Aorta (tissue), 5 donors: ENCODE measurements at places on chromosomes 7 and 10.

DNA sequence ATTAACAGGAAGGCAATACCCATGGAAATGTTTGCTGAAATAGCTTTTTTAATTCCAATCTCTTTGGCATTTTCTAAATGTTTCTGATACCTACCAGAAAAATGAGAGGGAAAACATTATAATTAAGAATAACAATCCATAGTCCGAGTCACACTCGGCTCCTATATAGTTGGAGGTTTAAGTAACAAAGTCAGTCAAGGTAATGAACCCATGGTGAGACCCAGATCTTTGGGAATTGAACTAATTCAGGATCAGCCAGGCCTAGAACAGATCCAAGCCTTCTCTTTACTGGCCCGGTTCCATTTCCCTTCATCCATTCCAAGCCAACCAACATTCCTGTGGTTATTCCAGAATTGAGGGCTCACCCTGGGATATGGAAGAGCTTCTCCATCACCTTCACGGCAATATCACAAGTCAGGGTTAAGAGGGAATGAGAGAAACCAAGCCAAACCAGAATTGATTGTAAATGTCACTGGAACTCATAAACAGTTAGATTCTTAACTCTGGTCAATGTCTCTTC, 28.3 kb downstream of the ABCB4 start:
- no peak for DNase-seq

- no peak for DNase-seq
Observed at GRCh38 chr10:34236931-34237330, 578.2 kb downstream of the PARD3 start.

DNA sequence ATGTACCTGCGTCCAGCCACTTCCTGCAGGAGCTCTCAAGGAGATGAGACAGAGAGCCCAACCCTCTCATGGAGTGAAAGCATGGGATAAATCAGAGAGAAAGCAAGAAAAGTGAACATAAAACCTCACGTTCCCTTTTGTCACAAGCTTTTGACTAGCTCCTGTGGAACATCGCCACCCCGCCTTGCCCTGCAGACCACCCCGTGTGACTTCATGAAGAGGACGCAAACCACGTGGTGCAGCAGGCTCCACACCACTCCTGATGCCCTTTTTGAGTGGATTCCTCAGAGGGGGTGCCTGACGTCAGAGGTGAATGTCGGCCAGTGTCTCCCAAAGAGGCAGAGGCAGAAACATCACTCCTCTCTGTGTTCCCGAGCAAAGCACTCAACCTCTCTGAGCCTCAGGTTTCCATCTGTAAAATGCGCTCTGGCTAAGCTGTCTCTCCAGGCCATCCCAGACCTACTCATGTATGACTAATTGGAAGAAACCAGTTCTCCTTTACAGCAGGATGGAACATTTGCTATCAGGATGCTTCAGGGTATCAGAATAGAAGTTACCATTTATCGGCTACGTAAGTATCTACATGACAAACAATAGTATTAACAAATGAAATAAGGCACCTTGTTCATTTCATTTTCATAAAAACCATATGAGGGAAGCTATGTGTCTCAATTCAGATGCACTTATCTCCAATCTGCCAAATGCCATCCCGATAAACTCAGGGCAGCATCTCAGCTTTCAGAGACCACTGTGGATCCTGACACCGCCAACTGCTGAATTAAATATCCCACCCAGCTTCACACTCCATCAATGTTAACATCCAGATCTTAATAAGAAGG, 5.3 kb downstream of the ZNF488 start:
- no peak for DNase-seq

DNA sequence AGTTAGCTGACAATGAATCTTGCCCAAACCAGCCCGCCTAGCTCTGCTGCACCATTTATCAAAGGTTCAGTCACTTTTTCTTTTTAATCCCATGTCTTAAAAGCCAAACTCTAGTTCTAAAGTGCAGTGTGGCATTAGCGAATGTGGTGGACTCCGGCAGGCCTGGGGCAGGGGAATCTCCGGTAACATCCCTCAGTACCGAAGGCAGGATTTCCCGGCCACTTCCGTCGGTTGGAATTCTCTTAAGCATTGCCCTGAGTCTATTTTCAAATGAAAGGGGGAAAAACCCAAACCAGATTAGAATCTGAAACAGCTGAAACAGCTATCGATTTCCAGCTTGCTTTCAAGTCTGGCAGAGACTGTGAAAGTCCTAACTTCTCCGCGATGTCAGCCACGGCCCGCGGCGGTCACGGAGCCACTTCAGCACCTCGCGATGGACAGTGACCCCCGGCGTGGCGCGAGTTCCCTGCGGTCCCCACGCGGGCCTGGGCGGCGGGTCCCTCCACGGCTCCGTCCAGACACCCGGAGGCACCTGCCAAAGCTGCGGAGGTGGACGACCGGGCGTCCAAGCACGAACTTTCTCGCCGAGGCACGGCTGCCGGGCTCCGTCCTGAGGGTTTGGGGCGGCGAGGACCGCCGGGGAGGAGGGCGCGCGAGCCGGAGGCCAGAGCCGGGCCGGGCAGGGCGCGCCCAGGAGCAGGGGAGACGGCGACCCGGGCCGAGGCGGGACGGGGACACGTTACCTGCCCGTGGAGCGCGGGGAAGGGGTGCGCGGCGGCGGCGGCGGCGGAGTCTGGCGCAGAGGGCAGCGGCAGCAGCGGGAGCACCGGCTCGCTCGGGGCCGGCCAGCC, 745 bp downstream of the TCERG1L start:
- no peak for DNase-seq

DNA sequence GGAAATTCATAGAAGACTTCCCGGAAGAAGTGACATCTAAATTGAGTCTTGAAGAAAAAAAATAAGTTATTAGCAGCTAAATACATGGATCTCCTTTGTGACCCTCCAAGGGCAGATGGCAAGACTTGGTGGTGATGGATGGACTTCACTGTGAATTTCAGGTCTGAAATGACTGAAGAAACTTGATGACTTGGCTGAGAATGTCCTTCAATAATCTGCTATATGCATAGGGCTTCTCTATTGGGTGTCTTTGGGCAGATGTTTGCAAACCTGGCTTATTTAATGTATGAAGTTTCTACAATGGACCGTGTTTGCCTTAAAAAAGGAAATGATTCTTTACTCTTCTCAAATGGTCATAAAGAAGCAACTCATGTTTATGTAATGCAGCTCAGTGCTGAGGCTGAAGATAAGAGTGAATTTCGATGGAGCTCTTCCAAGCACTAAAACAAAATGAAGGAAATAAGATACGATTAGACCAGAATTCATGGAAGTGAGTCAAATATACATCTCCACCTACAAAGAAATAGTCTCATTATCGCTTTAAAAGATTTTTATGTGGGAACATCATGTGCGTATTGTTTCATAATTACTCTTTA, 116.6 kb upstream of the WDR11 start:
- no peak for DNase-seq

DNA sequence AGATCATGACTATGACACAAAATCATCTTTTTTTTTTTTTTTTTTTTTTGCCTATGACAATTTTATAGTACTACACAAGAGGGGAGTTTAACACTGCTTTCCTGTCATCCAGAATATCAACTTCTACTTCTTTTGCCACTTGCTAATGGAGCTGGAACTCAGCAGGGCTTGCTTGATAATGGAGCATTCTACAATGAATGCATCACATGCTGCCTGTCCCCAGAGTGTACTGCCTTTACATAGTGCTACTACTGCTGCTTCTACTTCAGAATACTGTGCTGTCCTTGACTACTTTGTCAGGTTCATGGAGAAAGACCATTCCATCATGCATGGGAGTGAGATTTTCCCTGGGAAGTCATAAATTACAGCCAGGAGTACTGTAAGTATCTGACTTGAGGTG, 338.6 kb upstream of the SEMA3A start:
- no peak for DNase-seq

DNA sequence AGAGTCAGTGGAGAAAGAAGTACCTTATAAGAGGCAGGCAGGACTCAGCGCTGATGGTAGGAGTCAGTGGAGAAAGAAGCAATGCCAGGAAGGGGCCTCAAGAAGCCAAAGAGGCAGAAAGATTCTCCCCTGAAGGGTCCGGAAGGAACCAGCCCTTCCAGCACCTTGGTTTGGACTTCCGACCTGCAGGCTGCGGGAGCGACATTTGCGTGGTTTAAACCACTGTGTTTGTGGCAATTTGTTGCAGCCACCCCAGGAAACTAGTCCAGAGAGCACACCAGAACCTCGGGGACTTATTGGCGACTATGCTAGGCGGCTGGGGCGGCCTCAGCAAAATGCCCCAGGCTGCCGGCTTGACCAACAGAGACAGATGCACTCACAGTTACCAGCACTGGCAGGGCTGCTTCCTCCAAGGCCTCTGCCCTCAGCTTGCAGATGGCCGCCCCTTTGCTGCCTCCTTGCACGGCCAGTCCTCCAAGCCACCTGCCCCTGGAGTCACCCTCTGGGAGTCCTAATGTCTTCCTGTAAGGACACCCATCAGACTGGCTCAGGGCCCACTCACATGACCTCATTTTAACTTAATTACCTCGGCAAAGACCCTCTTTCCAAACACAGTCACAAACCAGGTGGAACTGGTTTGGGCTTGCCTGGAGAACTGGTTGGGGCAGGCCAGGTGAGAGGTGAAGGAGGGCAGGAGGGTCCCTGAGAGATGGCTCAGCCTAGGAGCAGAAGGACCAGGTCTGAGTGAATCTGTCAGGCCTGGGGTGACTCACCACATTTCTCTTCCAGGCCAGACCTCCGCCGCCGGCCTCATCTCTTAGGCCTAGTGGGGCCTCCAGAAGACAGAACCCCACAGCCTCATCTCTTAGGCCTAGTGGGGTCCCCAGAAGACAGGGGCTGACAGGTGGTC, 26.1 kb downstream of the CALML3 start:
- DNase-seq = peak; percentile 43

DNA sequence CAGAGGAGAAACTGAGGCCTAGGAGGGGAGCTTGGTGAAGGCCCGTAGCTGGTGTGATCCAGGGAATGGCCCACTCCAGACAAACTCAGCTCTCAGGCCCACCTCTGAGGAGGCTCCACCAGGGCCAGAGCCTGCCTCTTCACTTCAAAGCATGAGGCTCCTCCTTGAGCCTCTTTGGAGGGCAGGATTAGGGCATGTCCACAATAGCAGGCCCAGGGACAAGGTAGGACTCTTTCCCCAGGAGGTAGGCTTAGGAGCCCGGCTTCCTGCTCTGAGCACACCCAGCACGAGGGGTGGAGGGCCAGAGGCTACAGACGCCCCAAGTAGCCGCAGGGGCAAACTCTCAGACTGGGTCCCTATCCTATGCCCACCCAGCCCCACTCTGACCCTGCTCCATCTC, 164.6 kb upstream of the ZMIZ1 start:
- DNase-seq = no peak

DNA sequence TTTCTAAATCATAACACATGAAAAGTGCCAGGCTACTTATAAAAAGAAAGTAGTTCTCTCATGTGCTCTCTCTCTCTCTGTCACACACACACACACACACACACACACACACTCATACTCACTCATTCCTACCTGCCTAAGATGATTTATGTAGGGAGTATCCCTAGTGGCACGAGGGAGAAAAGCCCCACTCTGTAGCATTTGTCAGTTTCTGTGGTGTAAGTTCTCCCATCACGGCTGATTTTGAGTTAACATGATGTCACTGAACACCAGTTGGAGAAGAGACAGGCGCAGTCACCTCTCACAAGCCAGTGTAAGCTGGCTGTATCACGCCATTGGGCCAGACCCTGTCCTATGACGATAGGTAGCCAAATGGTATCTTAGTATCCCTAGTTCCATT, 395.4 kb downstream of the SFMBT2 start:
- DNase-seq = no peak

GRCh38 chr7:94298943-94299342, 95.8 kb upstream of the COL1A2 start:
- DNase-seq = no peak

GRCh38 chr10:30832001-30832748, 199.5 kb downstream of the ZNF438 start:
- DNase-seq = no peak

DNA sequence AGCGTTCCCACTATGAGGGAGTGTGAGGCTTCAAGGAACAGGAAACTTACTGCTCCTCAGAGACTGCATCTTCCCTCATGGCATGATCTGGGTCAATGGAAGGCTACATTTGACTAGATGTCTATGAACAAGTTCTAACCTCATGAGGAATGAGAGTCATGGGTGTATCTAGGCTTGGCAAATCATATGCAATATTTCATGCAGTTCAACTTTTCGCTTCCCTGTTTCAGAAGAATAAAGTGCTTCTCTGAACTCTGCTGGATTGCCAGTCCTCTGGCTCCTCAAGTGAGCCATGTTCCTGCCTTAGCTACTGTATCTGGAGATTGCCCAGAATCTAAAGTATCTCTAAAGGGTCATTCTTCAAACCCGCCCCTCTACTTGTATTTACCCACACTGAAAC, 54.3 kb upstream of the SEMA3A start:
- no peak for DNase-seq

- no peak for DNase-seq
Observed at GRCh38 chr10:77309509-77309908, 328.1 kb downstream of the KCNMA1 start.

DNA sequence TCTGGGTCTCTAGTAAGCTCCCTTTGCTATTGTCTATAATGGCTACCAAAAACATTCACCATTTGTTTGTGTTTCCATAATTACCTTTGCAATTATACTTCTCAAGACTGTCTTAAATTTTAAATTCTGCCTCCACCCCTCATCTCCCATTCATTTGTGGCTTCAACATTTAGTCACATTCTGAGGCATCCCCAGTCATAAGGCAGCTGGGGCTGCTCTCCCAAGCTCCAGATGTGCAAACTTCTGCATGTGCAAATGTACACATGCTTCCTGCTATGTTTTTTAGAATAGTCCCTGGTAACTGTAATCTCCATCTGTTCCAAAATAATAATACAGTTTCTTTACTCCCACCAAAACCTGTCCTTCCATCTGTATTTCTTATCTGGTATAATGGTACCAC, 97.3 kb downstream of the CDK6 start:
- DNase-seq = no peak

- DNase-seq = no peak
Observed at GRCh38 chr10:74898201-74898976, 72.0 kb downstream of the KAT6B start.

- no peak for DNase-seq
Observed at GRCh38 chr7:38819463-38819862, 89.5 kb downstream of the VPS41 start.

GRCh38 chr7:3309140-3309539, 8.1 kb downstream of the SDK1 start:
- no peak for DNase-seq

GRCh38 chr10:86957471-86958115, at the start of gene MMRN2:
Gene MMRN2 (minus strand): TSS chr10:86957615. CDS start chr10:86957541, 74 bp downstream.
- peak; percentile 74 for DNase-seq

DNA sequence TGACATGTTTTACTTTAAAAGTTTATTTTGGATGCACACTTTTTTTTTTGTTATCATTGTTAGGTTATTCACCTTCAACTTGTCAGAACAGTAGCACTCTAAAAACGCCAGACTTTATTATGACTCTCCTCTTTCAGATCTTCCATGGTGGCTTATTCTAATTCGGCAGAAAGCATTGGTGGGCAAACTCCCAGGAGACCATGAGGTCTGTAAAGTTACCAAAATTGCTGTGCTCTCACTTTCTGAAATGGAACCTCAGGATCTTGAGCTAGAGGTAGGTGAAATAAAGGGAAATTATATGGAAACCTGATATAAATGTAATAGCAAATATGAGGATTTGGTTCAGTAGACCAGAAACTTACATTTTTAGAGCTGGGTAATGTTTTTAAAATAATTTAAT, 55.6 kb downstream of the INPP5F start:
- DNase-seq = no peak
